Gastroesophageal sphincter (tissue), 4 donors: ENCODE measurements at places on chromosomes 1 and 21. TPM values are rescaled to one million over a fixed set of nuclear protein-coding genes. Genes with fewer than 3 reads are reported as not detected.

The IGSF5 gene
- total RNA-seq = not detected

The NBPF8 gene
- 14.9 TPM for total RNA-seq

The RNF223 gene
- total RNA-seq = not detected

The MPZ gene
- 5.3 TPM for total RNA-seq

The ZNF695 gene
- total RNA-seq = not detected
